ENCODE measurements at places on chromosomes 2 and 18.

- no peak for DNase-seq
Observed at GRCh38 chr2:129656081-129656598, 323.3 kb upstream of the RAB6C start.

DNA sequence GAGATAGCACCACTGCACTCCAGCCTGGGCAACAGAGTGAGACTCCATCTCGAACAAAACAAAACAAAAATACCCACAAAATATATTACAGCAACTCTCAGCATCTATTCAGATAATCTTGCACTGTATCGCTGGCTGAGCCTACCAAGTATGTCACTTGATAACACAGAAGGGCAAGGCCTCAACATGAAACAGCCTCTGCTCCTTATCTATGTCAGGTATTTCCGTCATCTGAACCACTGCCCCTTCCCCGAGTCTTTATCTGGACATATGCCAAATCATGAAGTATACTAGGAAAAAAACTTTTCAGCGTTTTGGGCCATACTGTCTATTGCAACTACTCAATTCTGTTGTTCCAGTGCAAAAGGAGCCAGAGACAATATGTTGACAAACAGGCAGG is 17.7 kb downstream of the PDIA6 start:
- DNase-seq, result no peak

DNA sequence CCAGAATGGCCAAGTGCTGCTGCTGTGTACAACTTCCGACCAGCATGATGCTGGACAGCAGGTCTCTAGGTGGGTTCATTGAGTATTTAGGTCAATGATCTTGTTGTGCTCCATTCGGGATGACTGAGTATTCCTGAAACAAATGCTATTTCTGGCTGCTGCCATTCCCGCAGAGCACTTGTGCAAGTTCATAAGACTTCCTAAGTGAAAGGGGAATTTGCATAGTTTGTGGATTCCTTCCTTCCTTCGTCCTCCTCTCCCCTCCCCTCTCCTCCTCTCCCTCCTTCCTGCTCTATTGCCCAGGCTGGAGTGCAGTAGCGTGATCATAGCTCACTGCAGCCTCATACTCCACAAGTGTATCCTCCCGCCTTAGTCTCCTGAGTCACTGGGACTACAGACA is 40.4 kb downstream of the LDLRAD4 start:
- no peak for DNase-seq

DNA sequence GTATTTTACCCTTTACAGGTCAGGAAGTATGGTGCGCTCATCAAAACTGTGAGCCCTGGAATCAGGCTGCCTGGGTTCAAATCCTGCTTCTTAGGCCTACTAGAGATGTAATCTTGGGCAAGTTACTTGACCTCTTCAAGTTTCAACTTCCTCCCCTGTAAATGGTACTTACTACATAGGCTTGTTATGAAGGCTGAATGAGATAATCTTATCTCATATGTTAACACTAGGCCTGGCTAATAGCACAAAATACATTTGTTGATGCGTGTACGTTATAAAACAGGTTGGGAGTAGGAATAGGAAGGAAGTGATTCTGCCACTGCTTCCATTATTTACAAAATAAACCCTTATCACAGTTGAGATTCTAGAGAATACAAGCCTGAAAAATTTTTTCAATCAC is 1.7 kb upstream of the RFTN2 start:
- DNase-seq, result no peak
